ENCODE measurements at places on chromosomes 4 and X. TPM values are rescaled to one million over a fixed set of nuclear protein-coding genes. Genes with fewer than 3 reads are reported as not detected.

RAB33B gene
- 12.3 TPM for total RNA-seq

FOXR2 gene
- not detected for total RNA-seq

XG gene
- 113 TPM for total RNA-seq

STIM2 gene
- 22.3 TPM for total RNA-seq

TCEAL4 gene
- total RNA-seq, result 71.0 TPM

PARM1 gene
- 7.1 TPM for total RNA-seq

PPP4R3C gene
- not detected for total RNA-seq

MGARP gene
- total RNA-seq, result not detected

CABS1 gene
- not detected for total RNA-seq

IGFBP7 gene
- 324 TPM for total RNA-seq

TACC3 gene
- total RNA-seq, result 6.1 TPM

CENPVL3 gene
- not detected for total RNA-seq

BEND2 gene
- total RNA-seq, result not detected

TCP11X2 gene
- not detected for total RNA-seq

HGFAC gene
- total RNA-seq, result not detected

RBPJ gene
- total RNA-seq, result 44.4 TPM

ASMT gene
- total RNA-seq, result not detected

TIGD4 gene
- 0.10 TPM for total RNA-seq

SLC34A2 gene
- 4.0 TPM for total RNA-seq

GAGE12F gene
- not detected for total RNA-seq

COL4A6 gene
- 9.4 TPM for total RNA-seq

GLRA2 gene
- not detected for total RNA-seq

PABPC5 gene
- 2.1 TPM for total RNA-seq

SULT1E1 gene
- 29.1 TPM for total RNA-seq

TMPRSS11F gene
- total RNA-seq, result 17.9 TPM

SMIM31 gene
- total RNA-seq, result not detected

XAGE1A gene
- 0.76 TPM for total RNA-seq

N4BP2 gene
- total RNA-seq, result 11.1 TPM

BTC gene
- total RNA-seq, result 99.6 TPM

SPIN4 gene
- 3.9 TPM for total RNA-seq
